ENCODE measurements at places on chromosomes 5 and 9.

GRCh38 chr9:79054500-79054899 lies 517.3 kb upstream of the TLE4 start:
- DNase-seq: no peak

DNA sequence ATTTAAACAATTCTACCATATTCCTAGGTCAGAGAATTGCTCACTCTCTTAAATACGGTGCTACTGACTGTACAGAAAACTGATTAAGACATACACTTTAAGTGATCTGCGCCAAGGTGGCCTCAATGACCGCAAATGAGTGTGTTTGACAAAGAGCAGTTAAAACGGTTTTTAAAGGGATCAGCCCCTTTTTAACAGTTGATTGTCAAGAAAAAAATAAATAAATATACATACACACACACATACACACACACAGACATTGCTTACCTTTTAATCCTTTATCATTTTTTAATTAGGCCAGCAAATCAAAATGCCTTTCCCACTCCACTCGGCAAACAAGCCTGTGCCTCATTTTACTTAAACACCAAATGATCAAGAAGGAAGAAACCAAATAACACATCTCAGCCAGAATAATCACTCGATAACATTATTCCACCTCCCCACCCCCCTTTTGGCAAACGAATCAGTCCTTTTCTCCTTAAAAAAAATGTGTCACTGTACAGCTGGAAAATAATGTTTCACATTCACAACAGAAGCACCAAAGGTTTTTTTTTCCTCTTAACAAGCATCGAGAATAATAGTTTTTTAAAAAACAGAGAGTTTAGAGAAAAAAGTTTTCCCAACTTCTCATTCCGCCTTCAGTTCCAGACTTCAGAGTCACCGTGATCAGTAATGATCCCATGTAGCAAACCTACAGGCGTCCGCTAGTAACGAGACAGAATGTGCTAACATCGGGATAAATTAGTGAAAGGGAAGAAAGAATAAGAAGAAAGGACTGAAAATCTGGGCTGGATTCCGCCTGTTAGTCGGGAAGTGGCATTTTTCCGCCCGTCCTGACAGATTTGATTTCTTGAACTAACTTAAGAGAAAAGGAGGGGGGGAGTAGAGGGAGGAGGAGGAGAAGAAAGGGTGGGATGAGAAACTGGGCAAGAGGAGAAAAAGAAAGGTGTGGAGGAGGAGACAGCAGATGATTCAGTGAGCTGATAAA lies at the start of gene ZNF608:
Gene ZNF608, minus strand, starts transcription at position 712 of the 988 bp plus-strand sequence. CDS start 1,650 bp downstream, outside the sequence.
- no peak for DNase-seq

DNA sequence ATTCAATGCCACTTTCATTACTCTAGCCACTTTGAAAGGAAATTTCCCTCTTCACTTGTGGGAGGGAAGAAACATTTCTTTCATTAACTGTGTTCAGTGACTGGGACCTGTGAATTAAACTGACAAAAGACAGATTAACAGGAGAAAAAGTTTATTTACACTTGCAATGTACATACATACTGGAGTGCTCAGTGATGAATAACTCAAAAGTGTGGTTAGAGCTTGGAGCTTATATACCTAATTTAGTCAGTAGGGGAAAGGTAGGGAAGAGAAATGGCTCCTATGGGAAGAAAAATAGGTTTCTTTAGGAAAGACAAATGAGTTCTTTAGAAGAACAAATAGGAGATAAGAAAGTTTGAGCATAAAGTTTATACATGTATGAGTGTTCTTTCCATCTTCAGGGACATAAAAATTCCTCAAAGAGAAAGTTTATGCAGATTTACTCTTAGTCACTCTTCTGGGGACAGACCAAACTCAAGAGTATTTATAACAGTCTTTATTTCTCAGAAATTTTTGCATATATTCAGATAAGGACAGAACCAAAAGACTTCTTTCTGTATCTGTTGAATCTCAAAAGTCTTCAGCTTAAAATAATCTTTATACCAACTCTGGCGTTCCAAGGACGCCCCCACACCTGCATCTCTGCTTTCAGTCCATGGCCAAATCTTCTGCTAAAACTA lies 120.0 kb upstream of the RAI14 start:
- DNase-seq: no peak

DNA sequence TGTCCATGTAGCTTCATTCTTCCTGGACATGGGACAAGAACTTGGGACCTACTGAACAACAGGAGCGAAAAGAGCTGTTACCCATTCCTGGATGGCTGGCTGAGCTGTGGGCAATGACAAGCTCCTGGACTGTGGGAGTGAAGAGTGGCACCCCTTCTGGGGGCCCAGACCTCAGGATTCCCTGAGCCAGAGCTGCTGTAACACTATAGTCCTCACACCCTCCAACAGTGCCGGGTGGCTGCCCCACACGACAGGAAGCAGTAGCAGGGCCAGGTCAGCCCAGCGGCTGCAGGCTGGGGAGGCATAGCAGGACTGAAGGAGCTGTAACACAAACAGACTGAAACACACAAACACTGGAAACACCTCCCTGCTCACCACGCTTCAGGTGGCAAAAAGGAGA lies 169.7 kb upstream of the IRX2 start:
- DNase-seq: no peak

- no peak for DNase-seq
Measured at GRCh38 chr9:68871236-68871635, 142.7 kb downstream of the PRKACG start.

GRCh38 chr5:180499684-180500083 lies 5.5 kb downstream of the CNOT6 start:
- no peak for DNase-seq

DNA sequence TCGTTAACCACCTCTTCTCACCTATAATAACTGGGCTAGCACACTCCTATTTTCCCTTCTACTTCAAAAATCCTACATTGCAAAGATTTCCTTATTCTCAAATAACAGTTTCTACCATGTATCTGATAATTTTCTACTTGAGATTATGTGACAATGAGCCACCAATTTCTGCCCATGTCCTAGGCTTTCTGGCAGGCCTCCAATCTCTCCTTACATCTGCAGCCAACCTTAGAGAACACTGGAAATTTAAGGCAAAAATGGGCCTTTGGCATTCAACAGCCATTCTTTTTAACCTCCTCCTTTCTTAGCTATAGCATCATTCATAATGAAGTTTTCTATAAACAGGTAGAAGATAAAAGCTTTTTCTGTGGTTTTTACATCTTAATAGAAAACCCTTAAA lies 225.1 kb downstream of the ARRDC3 start:
- no peak for DNase-seq
